Fibroblast of skin of abdomen (primary cell): ENCODE measurements at places on chromosomes 13 and 19.

DNA sequence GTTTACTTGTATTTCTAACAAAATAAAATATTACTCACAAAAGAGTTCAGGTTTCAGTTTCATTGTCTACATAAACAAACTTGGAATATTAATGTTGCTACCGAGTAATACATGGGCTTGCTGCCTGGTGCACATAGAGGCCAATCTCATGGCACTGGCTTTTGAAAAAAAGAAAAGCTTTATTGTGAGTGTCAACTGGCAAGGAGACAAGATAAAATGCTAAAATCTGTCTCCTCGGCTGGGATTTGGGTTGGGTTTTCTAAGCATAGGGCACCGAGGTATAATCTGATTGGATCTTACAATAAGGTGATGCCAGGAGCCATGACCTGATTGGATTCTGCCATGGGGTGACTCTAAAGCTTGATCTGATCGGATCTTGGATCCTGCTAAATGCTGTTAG, 1519.9 kb upstream of the MIR17HG start:
- no peak for DNase-seq

- DNase-seq = peak; percentile 48
These were observed 4.2 kb downstream of the KCTD4 start for GRCh38 chr13:45196622-45197021.

DNA sequence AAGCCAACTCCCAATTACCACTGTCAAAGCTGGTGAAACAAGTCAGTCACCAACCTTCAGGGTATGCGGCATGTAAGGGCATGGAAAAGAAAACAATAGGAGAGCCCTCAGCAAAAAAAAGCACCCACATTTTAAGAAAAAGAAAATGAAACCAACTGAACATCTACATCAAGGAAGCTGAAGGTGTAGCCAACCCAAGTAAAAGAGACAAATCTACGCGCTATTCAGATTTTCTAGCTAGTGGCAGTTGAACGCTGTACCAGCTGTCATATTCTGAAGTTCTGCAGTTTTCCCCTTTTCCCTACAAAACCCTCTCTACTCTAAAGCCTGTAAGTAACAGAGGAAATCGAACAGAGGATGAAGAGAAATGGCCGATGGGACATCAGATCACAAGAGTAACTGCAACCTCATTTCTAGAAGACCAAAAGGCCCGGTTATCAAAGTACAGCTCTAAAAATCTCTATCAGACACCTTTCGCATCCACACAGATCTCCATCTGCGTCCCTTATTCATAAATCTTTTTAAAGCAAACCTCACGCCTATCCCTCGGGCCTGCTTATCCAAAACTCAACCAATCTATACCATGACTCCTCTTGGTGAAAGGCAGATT, 1.4 kb downstream of the MYCBP2 start:
- DNase-seq = no peak

DNA sequence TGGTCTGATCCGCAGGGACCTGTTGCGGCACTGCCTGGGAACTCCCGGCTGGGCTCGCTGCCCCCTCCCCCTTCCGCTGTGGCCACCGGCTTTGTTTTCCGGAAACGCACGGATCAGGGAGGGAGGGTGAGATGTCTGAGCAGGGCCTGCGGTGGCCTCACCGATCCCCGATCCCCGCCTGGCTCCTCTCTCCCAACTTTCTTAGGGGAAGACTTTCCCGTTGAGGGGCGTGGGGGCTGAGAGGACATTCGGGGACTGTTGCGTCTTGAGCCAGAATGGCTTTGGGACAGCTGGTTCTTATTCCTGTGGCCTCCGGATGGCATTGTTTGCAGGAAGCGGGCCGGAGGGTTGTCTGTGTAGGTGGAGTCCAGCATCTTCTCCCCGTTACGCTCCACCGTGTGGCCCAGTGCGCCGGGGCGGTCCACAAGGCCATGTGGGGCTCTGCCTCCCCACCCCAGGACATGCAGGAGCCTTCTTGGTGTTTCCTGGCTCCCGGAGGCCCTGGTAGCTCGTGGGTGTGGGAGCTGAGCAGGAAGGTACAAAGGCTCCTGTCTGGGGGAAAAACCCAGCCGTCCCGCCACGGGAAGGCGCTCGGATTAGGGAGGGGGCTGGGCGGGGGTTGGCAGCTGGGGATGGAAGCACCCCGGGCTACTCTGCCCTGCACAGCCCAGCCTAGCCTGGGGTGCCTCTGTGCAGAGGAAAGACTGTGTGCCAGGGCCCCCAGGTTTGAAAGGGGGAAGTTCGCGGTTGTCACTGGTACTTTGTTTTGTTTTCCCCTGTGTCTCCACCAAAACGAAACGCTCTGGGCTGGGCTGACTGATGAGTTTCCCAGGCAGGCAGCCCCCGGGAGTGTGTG, 1.3 kb downstream of the CSNK1G2 start:
- peak; percentile 58 for DNase-seq

- no peak for DNase-seq
These were observed 363.9 kb upstream of the ZNF507 start for GRCh38 chr19:31981545-31981944.

- DNase-seq = no peak
These were observed 14.5 kb upstream of the TSPAN16 start for GRCh38 chr19:11281356-11282049.

- peak; percentile 33 for DNase-seq
These were observed 175.2 kb downstream of the PAN3 start for GRCh38 chr13:28313579-28313978.

GRCh38 chr19:55704494-55705245, 29.6 kb downstream of the EPN1 start:
- DNase-seq = no peak

GRCh38 chr13:40398065-40398464, 268.4 kb downstream of the FOXO1 start:
- DNase-seq = no peak

DNA sequence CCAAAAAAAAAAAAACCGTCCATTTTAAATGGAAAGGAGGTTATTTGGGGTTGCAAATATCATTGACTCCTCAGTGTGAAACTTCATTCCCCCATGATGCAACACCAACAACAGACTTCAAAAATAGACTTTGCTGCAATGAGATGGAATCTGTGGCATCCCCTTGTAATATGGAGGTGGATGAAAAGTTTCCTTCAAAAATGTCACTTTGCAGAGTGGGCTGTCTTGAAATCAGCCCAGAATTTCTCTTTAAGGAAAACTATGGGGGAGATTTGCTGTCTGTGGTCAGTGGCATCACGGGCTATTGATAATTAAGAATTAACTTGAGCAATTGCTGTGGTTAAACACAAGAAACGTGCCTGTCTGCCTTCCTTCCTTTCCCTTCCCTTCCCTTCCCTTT, 1.5 kb downstream of the GPR18 start:
- DNase-seq = peak; percentile 84

GRCh38 chr13:105462098-105462497, 1073.4 kb downstream of the EFNB2 start:
- DNase-seq = no peak

DNA sequence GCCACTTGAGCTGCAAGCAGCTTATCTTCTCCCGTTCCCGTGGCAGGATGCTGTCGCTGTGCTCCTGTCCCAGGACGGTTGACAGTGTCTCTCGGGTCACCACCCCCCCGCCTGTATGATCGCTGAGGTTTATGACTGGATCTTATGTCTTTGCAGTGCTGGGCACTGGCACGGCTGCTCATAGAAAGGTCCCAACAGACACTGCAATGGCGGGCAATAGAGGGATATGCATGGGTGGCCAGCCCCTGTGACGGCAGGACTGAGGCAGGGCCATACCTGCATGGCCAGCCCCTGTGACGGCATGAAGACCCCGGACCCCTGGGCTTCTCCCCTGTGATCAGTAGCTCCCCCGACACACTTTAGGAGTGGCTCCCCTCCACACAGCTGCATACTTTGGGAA, 307.2 kb downstream of the TEX29 start:
- DNase-seq = no peak

GRCh38 chr13:76609643-76610042, 276.6 kb downstream of the KCTD12 start:
- DNase-seq = no peak

DNA sequence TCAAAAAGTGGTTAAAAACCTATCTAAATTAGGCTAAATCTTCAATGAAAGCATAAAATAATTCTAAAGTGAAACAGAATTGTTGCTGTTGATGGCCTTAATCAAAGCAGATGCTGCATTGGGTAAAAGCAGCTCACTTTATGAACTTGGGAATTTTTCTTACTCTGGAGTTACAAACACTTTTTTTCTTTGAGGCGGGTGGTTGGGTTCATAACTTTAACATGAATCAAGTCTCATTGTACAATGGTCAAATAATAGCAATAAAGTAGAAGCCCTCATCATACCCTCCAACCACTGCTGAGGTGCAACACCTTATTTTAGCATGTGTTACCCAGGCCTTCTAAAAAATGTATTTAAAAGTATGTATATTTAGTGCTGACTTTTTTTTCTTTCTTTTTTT, 29.1 kb downstream of the NUP58 start:
- DNase-seq = peak; percentile 28

- no peak for DNase-seq
These were observed 59.1 kb upstream of the CEACAM8 start for GRCh38 chr19:42653841-42654240.

GRCh38 chr13:73991884-73992283, 142.3 kb downstream of the KLF12 start:
- no peak for DNase-seq

- no peak for DNase-seq
These were observed 71.5 kb downstream of the ZAR1L start for GRCh38 chr13:32243695-32244094.

- DNase-seq = no peak
These were observed 8.5 kb upstream of the ZNF83 start for GRCh38 chr19:52646571-52647217.

GRCh38 chr13:35475212-35475959, 1.1 kb downstream of the MAB21L1 start:
- DNase-seq = peak; percentile 60

DNA sequence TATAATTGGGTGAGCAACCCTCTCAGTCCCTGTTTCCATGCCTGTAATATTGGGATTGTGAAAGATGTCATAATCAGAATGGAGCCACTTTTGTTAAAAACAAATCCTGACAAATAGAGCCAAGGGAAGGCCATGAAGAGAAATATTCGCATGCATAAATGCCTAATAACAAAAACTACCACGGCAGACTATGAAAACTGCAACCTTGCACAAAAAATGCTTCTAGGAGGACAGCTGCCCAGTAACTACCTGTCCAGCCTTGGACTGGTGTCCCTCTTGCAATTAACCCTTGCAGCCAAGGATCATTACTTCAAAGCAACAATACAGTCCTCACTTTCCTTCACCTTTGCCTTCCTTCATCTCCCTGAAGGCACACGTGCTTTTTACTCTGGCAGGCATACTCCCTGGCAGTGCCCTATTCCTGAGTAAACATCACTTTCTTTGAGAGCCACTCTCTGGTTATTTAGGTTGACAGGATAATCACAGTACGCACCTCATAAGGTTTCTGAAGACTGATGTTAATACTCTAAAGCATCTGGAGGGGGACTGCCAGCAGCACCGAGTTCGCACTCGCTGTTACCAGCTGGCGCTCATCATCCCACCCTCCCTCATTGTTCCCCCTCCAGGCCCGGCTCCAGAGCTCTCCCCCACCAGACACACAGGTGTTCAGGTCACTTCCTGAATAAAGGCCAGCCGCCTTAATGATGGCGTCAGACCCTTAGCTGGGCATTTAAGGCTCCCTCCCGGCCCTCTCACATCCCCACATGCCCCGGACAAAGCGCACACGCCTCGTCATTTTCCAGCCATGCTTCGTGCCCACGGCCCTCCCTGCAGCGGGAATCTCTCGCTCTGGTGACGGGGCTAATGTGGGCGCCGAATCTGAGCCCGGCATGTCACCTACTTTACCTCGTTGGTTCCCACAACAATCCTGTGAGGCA, 57.3 kb downstream of the CDADC1 start:
- no peak for DNase-seq

DNA sequence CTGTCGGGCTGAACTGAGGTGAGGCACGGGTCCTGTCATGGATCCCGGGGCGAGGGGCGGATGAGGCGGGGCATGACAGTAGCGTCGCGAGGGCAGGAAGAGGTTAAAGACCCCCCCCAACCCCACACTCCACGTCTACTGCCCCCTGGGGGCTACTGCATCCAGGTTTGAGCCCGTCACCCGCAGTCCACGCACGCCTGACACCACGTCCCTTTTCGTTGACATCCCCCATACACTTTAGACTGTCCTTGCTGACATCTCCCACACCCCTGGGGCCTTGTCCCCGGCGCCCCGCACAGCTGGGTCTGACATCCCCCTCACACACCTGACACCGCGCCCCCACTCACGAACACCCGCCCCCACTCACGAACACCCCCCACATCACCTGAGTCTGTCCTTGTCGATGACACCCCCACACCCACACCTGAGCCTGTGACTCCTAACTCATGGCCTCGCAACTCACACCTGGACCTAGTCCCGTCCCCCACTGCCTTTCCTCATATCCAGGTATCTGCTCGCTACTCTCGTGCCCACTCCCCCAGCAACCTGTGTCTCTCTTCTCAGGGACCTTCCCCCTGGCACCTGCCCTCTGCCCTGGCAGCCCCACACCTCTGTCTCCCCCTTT, 416 bp downstream of the SLC25A42 start:
- no peak for DNase-seq

DNA sequence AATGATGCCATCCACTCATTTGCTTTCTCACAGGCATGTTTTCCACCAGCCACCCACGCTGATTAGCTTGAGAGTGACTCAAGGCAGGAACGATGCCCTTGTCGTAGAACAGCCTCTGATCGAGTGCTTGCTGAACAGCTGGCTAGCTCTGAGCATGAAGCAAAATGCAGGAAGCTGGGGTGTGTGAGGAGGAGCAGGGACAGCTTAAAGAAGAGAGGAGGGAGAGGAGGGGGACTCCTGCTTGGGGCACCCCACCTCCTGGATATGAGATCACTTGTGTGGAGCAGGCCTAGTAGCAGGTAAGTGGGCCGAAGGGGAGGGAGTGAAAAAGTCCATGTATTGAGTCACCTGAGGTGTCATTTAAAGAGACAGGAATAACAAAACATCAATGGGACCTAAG, 48.8 kb downstream of the IRS2 start:
- no peak for DNase-seq

DNA sequence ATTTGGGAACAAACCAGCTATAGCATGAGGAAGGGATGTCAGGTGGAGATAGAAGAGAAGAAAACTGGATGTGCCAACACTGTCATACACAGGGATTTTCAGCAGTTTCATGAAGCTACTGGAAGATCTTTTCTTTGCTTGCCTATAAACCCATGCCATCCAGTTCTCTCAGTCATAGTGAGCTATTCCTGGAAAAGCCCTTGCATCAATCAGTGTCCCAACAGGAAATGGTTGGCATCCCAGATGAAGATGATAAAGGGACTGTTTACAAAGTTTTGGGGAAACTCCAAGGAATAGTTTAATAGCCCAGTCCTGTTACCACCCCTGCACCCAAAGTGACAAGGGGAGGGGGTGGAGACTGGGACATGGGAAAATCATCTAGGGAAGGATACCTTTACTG, 58.5 kb upstream of the ARGLU1 start:
- DNase-seq = no peak

- no peak for DNase-seq
These were observed 14.0 kb upstream of the CELF5 start for GRCh38 chr19:3210347-3211017.
